ENCODE measurements at places on chromosomes 11 and 22.

DNA sequence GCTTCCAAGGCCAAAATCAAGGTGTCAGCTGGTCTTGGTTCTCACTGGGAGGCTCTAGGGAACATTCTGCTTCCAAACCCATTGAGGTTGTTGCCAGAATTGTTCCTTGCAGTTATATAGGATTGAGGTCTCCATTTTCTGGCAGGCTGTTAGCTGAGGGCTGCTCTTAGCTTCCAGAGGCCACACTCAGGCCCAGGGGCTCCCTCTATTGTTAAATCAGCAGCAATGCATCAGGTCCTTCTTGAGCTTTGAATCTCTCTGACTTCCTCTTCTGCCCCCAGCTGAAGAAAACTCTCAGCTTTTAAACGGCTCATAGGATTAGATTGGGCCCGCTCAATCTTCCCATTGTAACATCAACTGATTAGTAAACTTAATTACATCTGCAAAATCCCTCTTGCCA lies 39.3 kb upstream of the BSX start:
- DNase-seq, result no peak

GRCh38 chr11:93574638-93575220 lies 31.5 kb upstream of the SMCO4 start:
- DNase-seq, result no peak

GRCh38 chr11:87185228-87185627 lies 147.5 kb downstream of the TMEM135 start:
- no peak for DNase-seq

DNA sequence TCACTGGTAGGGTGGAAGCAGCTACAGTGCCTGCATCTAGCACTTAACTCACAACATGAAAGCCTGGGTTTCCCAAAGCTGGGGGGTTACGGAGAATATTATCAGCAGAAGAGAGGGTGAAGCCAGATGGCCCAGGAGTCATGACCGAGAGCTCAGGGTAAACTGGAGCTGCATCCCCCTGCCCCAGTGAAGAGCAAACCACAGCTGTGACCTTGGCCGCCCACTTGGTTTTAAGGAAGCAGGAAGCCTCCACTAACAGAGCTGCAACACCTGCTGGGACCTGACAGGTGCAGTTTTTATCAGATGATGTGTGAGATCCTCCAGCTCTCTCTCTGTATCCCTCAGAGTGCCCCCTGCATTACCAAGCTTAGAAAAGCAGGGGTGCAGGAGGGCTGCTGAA lies 20.9 kb downstream of the TCP11L1 start:
- DNase-seq, result no peak

- DNase-seq, result no peak
Observed at GRCh38 chr11:97110376-97110775, 720.6 kb downstream of the JRKL start.

GRCh38 chr11:116853461-116854073 lies 16.1 kb upstream of the APOA1 start:
- no peak for DNase-seq

GRCh38 chr11:120622189-120622875 lies 110.8 kb downstream of the GRIK4 start:
- DNase-seq, result no peak

- peak; percentile 49 for DNase-seq
Observed at GRCh38 chr11:111777094-111778046, 11.2 kb upstream of the PPP2R1B start.

GRCh38 chr11:95372097-95372656 lies 141.2 kb upstream of the SESN3 start:
- DNase-seq, result no peak

DNA sequence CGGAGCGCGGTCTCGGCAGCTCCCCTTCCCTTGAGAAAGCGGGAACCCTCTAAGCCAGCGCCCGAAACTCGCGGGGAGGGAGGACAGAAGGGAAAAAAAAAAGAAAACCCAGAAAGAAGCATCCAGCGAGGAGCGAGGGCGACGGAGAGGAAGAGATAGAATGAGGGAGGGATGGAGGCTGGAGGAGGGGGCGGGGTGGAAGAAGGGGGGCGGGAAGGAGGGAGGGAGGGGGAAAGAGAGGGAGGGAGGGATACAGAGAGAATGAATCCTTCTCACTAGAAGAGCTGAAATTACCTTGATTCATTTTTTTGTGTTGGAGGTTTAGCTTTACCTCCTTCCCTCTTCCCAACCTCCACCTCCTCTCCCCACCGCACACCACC lies 19.3 kb upstream of the BDNF start:
- no peak for DNase-seq

DNA sequence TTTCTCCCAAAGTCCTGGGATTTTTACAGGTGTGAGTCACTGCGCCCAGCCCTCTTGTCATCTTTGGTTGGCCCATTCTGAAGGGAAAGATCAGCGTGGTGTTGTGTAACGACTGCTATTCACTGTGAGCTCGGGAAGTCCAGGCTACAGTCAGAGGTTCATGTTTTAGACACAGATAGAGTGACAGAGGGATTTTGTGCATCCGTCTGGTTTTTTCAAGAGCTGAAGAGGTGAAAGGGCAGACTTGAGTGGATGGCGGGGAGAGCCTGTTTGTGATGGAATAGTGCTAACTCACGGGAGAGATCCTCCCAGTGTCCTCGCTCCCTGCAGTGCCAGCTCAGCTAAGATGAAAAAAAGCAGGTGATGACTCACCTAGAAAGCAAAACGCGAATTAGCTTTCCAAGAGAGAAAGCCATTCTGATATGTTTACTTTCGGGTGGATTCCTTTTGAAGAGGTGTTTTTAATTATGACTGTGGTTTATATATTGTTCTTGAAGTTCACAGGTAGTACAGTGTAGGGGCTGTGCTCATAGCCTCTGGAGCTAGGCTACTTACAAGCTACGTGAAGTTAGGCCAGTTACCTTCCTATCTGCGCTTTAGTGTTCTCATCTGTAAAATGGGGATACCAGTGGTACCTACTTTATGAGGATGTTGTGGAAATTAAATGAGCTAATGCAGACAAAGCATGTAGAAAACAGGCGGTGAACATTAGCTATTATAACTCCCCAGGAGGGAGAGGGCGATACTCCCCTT lies 67.2 kb downstream of the C11orf91 start:
- DNase-seq, result no peak

DNA sequence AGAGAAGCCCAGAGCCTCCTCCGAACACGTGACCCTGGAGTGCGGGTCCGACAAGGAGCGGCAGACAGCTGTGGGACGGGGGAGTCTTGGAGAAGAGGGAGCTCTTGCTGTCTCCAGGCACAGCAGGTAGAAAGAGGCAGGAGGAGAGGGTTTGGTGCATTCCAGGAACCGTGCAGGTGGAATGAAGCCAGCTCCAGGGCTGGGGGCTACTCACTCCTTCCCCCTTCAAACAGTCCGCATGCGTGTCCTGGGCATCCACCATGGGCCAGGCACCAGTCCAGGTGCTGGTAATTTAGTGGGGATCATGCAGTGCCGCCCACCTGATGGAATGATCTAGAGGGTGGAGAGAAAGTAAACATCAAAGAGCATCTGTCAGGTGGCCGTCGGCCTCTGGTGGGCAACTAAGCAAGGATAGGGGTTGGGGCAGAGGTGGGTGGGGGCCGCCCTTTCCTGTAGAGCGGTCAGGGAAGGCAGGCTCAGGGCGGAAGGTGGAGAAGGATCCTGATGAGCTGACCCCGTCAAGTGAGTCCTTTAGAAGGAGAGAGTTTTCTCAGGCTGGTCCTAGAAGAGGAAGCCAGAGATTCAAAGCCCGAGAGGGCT lies 850.0 kb downstream of the TBC1D22A start:
- DNase-seq, result no peak
